ENCODE measurements at places on chromosomes 2 and 18.

DNA sequence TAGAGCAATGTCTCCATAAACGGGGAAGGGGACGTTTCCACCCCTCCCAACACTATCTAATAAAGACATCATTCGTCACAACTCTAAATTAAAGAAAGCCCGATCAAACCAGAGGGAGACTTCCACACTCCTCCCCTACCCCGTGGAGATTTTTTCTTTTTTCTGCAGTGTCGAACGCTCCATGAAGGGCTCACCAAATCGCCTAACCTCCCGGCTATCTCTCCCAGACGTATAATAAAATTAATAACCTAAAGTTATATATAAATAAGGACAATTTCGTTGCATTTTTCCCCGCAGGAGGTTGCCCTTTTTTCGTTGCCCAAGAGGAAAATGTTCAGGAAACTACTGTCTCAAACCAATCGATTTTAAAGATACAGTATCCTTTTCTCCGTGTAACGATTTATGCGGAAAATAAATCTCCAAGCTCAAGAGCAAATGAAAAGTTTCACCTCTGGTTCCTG is 2.4 kb downstream of the EVX2 start:
- no peak for DNase-seq

GRCh38 chr2:85740193-85740592 is 13.6 kb upstream of the ATOH8 start:
- no peak for DNase-seq

DNA sequence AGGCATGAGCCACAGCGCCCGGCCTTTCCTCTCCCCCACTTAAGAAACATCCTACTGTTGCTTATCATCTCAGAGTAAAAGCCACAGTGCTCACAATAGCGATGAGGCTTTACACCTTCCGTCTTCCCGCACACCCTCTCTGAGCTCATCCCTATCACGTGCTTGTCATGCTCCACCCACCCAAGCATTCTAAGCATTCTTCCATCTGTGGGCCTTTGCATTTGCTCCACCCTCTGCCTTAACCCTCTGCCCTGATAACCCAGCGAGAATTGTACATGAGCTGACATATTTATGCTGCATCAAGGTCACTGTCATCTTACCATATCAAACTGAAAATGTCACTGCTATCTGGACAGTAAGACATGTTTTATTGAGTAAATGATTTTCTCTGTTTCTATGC is 22.6 kb downstream of the FOXI3 start:
- DNase-seq = no peak

DNA sequence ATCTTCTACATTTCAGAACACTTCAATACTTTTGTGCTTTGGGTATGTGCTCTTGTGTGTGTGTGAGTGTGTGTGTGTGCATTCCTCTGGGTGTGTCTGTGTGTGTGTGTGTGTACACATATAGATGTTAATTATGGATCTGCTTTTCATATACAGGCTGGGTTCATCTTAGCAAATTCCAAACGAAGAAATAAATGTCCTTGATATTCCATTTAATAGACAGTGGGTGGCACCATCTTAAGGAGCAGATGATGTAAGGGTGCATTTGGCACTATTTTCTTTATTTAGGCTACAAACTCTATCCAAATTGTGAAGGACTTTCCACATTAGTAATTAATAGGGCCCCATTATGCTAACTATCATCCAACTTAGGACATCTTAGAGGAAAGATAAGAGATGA is 425.8 kb upstream of the POU3F3 start:
- DNase-seq = no peak

DNA sequence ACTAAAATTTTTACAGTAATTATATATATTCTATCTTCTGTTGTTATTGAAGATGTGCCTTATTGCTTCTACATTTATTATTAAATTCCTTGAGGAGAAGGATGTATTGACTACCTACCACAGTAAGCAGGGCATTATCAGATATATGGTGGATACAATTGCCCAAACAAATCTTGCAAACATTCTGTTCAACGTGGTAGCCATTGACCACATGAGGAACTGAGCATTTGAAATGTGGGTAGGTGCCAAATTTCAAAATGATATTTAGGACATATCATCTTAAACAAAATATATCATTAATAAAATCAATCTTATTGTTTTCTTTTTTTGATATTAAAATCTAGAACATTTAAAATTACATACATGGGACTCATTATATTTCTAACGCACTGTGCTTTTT is 11.1 kb downstream of the SCN3A start:
- DNase-seq = no peak

GRCh38 chr2:172710584-172711047 is 25.0 kb upstream of the RAPGEF4 start:
- DNase-seq = no peak

- no peak for DNase-seq
Observed at GRCh38 chr2:132726155-132726554, 56.1 kb upstream of the LYPD1 start.

- no peak for DNase-seq
Observed at GRCh38 chr18:8431036-8431435, 178.2 kb upstream of the RAB12 start.

GRCh38 chr2:70527447-70528080 is 26.1 kb downstream of the TGFA start:
- DNase-seq = no peak

GRCh38 chr2:183248866-183249567 is 124.8 kb downstream of the NUP35 start:
- no peak for DNase-seq

DNA sequence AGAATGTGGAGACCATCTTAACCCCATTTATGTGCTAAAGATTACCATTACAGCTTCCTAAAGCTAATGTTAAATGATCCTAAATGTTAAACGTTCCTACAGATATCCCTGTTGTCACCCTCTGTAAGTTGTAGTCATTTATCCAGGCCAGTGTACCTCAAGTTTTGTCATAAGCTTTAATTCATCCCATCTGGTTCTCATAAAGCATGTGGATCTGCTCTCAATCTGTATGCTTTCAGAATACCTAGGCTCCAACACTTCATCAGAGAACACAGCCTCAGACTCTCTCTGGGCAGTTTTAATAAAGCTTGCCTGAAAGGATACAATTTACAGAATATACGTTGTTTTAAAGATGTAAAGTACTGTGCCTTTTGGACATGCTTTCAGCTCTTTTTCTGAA is 4.2 kb upstream of the CCDC178 start:
- no peak for DNase-seq

DNA sequence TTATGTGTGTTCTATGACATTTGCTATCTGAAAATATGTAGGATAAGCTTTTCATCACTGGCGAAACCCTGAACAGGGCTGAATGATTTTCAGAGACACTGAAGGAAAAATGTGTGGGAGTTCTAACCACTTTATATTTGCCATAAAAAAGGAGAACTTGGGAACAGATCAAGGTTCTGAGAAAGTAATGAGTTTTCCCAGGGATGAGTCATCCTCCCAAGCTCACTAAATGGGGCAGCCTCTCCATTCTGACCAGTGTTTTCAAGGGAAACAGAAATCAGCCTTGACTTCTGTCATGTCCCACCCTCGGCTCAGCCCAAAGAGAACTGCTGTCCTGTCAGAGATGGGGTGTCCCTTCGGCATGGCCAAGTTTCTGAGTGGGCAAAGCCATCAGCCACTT is 2109.8 kb upstream of the CELF4 start:
- DNase-seq = no peak

DNA sequence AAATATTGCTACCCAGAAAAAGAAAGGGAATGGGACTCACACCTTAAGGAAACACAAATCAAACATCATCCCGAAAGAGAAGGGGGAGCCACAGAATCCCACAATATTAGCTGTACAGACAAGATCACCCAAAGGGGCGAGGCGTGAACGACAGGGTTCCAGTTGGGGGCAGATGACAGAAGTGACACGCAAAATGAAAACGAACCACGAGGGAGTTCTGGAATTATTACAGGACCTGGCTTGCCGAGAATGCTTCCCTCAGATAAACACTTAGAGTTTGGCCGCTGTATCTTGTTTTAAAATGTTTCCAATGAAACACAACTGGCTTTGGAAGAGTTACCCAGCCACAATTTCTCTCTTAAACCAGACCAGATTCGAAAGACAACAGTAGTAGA is 60.4 kb downstream of the C2orf76 start:
- no peak for DNase-seq

DNA sequence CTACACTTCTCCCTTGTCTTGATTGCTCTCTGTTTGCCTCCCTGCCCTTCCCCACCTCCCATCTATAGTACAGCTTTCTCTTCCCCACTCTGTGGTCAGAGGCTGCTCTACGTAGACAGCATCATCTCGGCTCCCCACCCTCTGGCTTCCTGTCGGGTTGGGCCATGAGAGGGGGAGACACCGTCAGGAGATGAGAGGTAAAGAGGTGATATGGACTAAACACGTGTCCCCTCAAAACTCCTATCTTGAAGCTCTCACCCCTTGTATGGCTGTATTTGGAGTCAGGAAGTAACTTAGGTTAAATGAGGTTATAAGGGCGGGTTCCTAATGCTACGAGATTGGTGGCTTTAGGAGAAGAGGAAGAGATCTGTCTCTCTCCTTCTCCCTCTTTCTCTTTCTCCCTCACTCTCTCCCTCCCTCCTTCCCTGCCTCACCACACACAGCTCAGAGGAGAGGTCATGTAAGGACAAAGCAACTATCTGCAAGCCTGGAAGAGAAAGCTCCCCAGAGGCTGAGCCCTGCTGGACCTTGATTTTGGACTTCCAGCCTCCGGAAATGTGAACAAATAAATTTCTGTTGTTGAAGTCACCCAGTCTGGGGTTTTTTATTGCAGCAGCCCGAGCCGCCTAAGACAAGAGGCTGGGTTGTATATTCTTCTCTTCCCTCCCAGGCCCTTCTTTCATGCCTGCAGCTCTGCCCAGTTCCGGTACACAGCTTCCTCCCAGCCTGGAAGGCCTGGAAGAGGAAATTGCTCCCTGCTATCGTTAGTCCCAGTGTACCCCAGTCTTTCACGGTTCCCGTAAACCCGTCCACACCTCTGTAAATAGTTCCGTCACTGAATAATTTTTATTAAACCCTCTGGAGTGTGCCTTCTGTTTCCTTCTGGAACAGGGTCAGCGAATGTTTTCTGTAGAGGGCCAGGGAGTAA is 138.0 kb downstream of the AKAIN1 start:
- DNase-seq = no peak

DNA sequence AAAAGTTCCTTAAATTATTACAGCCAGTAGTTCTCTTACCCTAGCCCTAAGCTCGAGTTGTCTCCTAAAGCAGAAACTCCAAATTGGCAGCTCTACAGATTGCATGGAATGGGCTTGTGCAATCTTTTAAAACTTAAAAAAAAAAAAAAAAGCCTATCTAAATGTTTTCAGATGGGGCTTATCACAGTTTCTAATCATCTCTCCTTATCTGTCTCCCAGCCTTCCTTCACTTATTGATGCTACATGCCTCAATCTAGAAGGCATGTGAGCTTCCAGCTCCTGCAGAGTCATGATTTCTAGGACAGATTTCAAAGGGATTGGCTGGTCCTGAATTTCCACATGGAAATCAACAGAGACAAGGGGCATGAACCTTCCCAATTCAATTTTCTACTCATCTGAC is 33.1 kb upstream of the PELI1 start:
- DNase-seq = no peak

GRCh38 chr2:118240276-118240675 is 152.0 kb downstream of the INSIG2 start:
- no peak for DNase-seq

DNA sequence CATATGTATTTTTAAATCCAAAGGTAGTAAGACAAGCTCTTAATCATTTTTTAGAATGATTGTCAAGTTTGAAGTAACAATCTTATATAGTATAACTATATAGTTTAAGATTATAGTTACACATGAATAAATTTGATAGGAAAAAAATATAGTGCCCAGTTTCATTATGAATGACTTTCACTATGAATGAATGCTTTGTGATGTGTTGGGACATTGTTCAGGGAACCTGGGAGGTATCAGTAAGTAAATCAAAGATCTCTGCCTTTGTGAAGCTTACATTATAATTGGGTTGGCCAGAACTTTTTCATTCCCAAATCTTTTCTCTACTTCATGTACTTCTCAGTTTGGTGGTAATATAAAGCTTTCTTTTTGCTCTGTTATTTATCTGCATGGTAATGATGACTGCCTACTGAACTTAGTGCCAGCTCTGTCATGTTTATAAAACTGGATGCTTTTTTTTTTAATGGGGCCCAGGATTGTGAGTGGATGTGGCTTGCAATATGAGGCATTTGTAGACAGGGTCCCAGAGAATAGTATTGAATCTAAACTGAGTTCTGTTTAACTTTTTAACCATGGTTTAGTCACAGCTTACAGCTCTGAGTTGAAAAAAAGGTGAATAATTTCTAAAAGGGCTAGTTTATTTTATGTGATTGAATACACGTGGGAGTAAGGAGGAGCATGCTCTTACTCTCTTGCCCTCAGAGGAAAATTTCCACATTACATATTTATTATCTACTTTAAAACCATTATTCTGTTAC is 23.3 kb downstream of the GLS start:
- DNase-seq = no peak

DNA sequence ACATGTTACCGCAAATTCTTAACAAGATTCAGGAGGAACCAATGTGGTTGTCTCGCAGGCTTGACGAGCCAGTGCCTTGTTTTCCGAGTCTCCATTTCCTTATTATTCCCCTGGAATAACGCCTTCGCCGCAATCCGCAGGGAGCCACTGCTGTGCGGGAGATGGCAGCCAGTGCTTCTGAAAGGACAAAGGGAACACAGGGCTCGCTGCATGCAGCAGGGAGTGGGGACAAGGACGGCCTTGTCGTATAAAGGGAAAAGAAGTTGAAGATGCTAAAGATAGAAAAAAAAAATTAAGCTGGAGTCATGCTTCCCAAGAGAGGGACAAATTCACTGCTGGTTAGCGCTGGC is 221.4 kb downstream of the NDUFA10 start:
- DNase-seq = no peak

DNA sequence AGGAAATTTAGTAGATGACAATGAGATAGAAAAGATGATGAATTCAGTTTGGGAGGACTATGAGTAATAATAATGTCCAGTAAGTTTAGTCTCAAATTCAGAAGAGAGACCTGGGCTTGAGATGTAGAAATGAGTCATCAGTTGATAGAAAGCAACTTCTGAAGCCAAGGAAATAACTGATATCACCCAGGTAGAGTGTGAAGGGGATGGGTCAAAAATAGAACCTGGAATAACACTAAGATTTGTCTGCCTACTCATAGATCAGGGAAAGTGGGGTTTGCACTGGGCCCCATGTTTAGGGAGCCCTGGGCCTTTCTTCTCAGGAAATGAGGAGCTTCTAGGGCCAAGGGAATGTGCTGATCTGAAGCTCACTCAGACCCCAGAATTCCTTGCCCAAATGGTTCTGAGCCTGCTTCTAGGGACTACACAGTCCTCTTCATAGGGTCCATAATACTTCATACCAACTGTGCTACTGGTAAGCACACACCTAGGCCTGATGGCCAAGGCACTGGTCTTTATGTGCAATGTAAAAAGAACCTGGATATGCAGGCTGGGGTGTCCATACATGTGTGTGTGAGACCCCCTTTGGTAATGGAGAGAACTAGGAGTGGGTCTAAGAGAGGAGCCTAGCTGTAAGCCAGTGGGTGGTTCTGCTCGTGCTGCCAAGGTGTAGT is 141.2 kb downstream of the IKZF2 start:
- DNase-seq = no peak

All from stimulated activated CD8-positive, alpha-beta memory T cell treated with anti-CD3 and anti-CD28 coated beads, Interleukin-7, amount 100 ng/mL, for 1 hour (primary cell).